NAMALWA (cell line): ENCODE measurements at places on chromosomes 1 and 21.

DNA sequence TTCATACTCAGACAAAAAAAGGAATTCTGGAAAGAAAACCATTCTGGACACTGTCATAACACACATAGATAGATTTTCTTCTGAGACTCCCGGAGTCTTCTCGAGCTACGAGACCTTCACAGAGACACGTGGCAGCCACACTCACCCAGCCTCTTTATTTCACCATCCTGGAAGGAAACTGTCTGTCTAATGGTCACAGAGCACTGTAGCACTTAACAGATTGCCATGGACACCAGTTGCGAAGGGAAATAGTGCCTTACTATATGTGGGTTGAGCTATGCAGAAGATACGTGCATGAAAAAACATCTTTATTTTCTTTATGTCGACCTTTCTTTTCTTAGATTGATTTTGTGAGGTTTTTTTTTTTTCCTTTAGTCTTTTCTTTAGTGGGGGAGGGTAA lies 57.9 kb downstream of the ZP4 start:
- no peak for DNase-seq

- DNase-seq = no peak
These were observed 30.2 kb upstream of the EXOSC10 start for GRCh38 chr1:11129649-11130390.

GRCh38 chr1:159890390-159890789 lies 9.6 kb downstream of the CFAP45 start:
- no peak for DNase-seq

GRCh38 chr1:12488666-12489354 lies 129.2 kb downstream of the DHRS3 start:
- DNase-seq = no peak

- DNase-seq = peak; percentile 70
These were observed 63.2 kb downstream of the ITPKB start for GRCh38 chr1:226675715-226676357.

- DNase-seq = no peak
These were observed 4.9 kb downstream of the POMGNT1 start for GRCh38 chr1:46193285-46193684.

GRCh38 chr1:163770265-163770664 lies 448.5 kb downstream of the NUF2 start:
- no peak for DNase-seq

- DNase-seq = peak; percentile 38
These were observed 1.4 kb downstream of the BCL10 start for GRCh38 chr1:85274969-85275453.

DNA sequence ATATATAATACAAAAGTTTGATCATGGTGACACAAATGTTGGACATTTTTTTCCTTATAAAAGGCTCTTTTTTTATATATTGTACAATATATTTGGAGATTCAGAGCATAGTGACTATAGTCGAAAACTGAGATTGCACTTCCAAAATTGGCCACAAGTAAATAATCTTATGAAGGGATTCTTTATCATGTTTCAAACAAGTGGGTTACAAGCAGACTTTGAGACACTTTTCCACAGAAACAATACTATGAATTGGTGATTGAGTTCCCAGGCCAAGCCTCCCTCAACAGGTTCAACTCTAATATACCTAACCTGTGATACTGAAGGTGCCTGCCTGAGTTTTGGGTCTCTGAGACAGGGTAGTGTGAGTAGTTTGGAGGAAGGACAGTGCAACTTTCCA lies 13.8 kb downstream of the LEPR start:
- DNase-seq = no peak

DNA sequence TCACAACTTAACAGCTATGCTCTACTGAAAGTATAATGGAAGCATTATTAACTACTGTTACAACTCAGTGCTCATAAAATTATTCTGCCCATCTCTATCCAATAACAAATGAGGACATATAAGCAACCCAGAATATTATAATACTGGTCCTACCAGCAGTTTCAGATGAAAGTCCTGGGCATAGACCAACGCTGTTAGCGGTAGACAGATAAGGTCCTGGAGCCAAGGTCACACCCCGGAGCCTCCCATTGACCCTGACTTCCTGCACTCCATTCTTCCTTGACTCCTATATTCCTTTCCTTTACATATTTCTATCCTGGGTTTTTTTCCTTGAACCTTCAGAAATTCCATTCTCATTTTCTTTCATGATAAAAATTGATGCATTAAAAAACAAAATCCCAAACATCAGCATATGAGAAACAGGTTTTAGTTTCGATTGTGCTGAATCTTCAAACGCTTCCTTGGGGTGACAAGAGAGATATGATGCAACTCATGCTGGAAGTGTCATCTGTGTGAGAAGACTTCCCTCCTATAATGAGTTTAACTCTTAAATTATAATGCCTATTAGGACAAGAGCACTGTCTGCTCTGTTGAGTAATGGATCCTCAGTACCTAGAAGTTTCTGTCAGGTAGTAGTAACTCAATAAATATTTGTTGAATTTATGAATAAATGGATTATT lies 831.1 kb downstream of the LRRIQ3 start:
- peak; percentile 3 for DNase-seq

DNA sequence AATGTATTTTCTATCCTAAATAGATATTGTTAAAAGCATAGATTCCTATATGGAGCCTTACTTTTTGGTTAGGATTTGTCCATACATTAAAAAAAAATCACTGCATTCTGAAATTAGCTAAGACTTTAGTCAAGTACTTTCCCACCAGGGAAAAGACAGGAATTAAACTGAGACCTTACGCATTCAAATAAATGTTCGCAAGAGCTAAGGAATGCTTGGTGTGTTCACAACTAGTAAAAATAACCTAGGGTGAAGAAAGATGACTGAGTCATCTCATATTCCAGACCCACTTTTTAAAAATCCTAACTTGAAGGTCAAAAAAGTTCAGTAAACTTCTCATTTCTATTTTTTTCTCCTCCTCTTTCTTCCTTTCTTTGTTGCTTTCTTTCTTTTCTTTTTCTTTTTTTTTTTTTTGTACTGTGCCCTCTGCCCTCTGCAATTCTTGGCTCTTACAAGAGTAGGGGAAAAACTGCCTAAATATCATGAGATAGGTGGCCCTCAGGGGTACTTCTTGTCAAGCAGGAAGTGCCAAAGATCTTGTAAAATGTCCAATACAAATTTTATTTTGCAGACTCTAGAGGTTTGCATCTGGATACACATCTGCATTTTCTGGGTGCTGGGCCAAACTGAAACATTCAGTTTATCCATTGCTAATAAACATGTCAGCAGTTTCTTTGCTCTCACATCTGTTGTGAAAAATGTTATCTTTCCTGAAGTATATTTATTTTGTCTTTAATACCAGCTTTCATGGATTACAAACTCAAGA lies 121.4 kb upstream of the GORAB start:
- no peak for DNase-seq

DNA sequence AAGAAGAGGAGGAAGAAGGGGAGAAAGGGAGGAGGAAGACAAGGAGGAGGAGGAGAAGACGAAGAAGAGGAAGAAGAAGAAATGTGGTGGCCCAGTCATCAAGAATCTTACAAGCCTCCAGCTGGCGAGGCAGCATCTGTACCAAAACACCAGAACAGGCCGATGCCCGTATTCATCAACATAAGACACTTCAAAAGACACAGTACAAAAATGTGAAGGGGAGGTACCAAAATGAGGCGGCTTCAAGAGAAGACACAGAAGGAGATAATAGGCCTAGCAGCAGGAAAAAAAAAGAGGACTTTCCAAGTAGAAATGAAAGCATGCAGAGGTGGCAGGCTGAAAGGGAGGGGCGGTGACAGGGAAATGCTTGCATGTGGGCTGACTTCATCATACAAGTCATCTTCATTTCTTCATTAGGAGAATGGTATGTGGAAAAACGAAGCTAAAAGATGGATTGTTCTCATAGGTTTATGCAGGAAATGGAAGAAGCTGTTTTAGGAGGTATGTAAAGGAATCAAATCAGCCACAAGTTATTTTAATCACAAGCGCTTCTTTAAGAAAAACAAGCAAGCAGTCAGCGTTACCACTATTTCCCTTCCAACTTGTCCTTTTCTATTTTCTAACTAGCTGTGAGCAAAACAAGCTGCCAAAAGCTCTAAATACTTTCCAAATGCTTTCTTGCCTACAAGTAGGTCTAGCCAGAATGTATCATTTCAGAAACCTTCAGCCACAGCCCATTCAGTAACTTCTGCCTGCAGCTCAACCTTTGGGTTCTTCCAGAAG lies 192.3 kb downstream of the SLC45A1 start:
- peak; percentile 85 for DNase-seq

GRCh38 chr1:17125756-17126237 lies 6.5 kb upstream of the PADI2 start:
- DNase-seq = peak; percentile 88

GRCh38 chr21:33848249-33848953 lies 67.2 kb downstream of the ATP5PO start:
- DNase-seq = peak; percentile 38

DNA sequence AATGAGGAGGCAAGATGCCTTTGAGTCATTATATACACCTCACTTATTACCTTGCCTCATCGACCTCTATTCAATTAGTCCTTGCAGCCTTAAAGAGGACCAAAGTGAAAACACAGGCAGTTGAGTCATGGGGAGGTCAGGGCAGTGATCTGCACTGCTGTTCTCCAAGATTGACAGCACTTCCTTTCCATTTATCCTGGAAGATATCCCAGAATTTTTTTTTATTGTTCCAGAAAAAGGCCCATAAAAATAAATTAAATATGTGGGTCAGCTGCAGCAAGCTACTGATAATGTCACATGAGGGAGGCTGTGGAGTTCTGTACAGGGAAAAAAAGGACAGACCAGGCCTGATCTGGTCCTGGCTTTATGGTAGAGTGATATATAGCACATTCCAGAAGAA lies 33.2 kb upstream of the CDC42BPA start:
- DNase-seq = no peak

DNA sequence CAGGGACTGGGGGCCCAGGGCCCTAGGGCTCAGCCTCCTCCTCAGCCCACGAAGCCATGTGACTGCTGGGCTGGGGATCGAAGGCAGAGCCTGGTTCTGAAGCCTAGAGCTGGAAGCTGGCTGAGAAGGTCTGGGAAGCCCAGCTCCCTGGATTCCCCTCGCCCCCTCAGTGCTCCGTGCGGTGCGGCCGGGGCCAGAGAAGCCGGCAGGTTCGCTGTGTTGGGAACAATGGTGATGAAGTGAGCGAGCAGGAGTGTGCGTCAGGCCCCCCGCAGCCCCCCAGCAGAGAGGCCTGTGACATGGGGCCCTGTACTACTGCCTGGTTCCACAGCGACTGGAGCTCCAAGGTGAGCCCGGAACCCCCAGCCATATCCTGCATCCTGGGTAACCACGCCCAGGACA lies 9.1 kb downstream of the ADAMTSL4 start:
- DNase-seq = no peak

DNA sequence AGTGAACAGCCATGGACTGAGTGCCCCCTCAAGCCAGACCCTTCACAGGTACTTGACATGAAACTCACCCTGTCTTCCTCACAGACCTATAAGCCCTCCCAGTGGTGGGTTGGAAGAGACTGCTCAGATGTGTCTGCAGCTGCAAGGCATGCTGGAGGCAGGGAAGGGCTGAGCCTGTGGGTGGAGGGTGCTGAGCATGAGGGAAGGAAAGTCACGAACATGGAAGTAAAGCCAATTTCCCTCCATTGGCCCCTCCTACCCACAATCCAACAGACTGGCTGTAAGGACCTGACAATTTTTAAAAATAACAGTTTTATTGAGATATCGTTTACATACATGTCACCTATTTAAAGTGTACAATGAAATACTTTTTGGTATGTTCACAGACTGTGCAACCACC lies 44.1 kb downstream of the RCSD1 start:
- DNase-seq = no peak

- DNase-seq = no peak
These were observed 39.4 kb upstream of the CAMK1G start for GRCh38 chr1:209544098-209544497.

DNA sequence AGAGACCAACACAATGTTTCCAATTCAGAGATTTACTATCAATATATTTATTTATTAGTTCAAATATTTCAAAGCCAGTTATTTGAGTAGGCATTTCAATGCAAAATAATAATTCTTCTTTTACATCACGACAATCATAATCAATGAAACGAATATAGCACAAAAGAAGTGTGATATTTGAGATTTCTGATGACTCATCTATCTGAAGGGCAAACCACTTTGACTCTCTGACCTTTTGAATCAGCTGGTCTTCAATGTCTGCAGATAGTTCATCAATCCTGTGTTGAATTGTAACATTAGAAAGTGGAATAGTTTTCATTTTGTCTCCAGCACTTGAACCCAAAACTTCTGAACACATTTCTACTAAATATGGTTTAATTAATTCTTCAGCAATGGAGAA lies 3.0 kb upstream of the TMEM35B start:
- DNase-seq = no peak

DNA sequence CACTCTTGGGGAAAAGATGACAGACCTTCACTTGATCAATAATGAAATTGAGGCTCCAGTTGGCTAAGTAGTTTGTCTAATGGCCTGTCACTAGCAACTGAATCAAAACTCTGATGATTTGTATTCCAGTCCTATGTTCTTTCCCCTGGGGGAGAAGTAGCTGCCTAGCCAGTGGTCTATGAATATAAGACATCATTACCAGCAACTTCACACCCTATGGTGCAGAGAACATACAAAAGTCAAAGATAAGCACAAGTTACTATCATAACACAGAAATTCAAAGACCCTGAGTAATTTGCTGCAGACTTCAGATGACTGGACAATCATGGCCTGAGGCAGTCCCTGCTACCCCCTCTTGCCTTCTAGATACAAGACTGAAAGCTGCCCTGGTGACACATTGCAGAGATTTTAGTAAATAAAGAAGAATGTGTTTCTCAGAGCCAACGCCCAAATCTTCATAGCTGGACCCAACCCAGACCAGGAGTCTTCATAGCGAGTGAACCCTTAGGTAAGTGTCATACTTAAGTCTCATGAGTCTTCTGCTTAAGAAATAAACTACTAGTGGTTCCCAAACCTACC lies 993 bp downstream of the PDZK1 start:
- no peak for DNase-seq

DNA sequence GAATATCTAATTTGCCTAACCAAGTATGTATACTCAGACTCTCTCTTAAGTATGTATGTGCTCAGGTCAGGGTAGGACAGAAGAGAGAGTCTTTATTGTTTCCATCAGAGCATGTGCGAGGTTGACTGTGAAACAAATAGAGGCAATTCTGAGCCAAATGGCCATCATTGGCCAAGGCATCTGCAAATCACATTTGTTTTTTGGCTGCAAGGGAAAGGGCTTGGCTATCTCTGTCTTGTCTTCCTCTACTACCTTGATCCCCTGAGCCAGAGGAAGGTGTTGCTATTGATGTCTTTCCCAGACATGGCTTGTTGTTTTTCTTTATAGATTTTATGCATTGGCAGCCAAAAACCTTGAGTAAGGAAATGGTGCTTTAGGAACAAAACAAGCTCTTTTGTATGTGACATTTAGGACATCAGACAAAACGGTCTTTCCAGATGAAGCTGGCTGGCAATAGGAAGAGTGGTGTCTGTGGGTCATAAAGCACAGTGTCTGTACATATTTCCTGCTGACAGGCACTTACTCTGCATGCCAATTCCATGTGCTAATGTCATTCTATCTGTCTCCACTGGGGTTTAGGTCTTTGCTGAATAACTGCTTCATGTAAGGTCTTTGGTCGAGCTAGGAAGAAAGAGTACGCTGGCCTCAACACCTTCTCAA lies 163.3 kb downstream of the BRINP2 start:
- peak; percentile 18 for DNase-seq
